ENCODE measurements at places on chromosomes 2 and 18.

DNA sequence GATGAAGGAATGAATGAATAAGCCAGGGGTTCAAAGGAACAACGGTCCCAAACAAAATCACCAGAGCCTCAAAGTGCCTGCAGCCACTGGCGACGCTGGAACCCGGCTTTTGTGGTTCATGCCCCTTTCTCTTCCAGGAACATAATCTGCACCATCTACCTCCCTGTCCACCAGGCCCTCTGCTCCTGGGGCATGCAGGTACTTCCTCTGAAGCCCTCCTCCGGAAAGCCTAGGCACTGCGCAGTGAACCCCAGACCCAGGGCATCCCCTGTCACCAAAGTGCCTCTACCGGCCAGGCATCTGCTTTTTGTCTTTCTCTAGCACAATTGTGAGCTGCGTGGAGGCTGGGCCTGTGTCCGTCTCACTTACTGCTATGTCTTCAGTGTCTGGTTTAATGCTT lies 98.6 kb upstream of the TMEM200C start:
- DNase-seq: no peak

GRCh38 chr2:2901384-2902345 lies 476.0 kb downstream of the EIPR1 start:
- no peak for DNase-seq

GRCh38 chr18:5842653-5843052 lies 52.7 kb downstream of the TMEM200C start:
- no peak for DNase-seq

DNA sequence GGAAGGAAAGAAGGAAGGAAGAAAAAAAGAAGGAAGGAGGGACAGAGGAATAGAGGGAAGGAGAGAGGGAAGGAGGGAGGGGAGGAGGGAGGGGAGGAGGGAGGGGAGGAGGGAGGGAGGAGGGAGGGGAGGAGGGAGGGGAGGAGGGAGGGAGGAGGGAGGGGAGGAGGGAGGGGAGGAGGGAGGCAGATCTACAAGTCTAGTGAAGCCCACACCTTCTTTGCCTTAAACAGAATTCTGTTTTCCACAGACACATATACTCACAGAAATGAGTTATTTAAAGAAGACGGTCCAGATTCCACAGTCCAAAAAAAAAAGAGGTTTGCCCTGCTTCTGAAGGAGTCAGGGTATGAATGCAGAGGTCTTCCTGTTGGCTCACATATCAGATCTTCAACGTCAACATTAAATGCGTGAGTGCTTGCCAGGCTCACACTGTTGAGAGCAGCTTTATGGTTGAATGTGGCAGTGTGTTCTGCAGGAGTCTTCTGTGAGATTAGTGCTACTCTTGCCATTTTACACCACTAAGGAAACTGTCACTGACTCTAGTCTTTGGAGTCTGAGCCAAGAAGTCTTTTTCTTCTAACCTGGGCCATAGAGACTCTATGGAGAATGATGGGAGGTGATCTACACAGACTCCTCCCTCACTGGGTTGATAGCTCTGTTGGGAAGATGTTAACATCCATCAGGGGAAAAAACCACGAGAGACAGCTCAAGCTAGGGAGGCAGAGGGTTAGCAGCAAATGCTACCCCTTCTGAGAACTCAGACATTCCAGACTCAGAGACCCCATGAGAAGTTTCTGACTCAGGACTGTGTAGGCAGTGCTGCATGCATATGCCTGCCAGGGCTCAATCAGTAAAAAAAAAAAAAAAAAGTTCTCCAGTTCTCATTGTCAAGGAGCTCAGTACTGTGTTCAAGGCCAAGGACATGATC lies 23.3 kb downstream of the PAX8 start:
- peak; percentile 9 for DNase-seq

DNA sequence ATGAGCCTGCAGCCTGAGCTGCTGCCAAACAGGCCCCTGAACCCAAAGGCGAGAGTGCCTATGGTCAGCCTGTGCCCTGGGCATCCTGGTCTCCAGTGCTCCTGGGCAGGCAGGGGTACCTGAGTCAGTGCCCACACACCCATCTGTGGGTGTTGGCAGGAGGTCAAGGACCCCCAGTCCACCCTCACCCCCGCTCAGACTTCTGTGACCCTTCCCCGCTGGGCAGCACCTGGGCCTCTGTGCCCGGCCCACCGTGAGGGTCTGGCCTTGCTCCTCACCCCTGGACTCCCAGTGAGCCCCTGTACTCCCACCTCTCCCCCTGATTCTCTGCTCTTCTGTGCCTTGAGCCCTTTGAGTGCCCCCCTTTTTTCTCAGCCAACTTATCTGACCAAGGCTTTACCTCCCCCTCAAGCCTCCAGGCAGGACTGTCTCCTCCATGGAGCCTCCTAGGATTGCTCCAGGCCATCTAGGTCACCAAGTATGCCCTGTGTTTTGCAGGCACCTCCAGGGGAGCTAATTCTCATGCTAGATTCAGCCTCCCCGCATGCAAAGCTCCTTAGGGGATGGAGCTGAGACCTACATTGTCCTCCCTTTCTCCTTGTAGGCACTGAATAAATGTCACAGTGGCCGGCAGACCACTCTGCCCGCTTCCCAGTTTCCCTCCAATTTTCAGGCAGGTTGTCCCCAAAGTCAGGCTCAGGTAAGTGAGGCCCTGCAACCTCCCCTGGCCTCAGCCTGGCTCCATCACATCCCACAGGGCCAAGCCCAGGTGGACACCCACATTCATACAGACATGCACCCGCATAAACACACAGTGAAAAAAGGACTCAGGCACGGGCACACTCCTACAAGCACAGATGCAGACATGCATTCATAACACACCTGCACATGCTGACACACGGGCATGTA lies 21.9 kb upstream of the PTMA start:
- no peak for DNase-seq

GRCh38 chr18:76619261-76619620 lies 124.2 kb upstream of the ZNF516 start:
- peak; percentile 98 for DNase-seq

Data from amniotic epithelial cell (primary cell).